DMS79 treated with DMSO at 0.1 percent for 48 hours (cell line): ENCODE measurements at places on chromosomes 1 and 21.

GRCh38 chr1:208238710-208239472 is 5.3 kb downstream of the PLXNA2 start:
- peak; percentile 58 for DNase-seq

DNA sequence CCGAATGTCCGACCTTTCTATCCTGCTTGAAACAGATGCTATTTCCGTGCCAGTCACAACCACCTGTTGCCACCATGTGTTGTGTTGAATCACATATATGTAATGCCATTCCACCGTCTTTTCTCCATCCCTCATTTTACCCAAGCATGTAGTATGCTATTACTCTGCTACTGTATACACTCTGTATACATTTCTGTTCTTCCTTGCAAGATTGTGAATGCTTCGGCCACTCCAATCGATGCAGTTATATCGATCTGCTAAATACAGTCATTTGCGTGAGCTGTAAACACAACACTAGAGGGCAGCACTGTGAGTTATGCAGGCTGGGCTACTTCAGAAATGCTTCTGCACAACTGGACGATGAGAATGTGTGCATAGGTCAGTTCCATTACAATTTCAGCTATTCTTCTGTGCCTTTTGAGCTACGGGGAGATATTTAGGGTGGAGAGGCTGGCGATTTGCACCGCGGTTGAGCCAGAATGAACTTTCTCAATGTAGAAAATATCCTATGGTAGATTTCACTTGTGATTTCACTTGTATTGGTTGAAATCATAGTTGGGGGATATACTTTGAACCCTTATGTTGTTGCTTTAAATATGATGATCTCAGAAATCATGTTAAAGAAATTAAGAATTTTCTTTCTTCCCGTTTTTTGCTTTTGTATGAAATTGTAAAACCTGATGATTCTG is 289.8 kb downstream of the NTNG1 start:
- no peak for DNase-seq

GRCh38 chr1:99986656-99987225 is 16.9 kb downstream of the SLC35A3 start:
- no peak for DNase-seq

DNA sequence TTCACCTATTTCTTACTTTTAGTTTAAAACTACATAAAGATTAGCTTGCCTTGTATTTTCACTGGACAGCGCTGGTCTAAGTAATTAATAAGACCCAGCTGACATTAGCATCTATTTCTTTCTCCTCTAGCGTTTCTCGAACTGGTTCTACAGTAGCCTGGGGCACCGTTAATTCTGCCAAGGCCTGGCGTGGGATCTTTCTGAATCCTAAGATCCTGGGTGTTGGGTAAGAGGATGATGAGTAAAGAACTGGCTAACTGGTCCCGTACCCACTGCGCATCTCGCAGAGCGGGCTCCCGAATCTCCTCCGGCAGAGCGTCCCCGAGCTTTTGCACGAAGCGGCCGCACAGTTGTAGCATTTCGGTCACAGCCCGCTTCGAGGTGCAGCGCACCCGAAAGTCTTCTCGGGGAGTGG is 309 bp downstream of the NSL1 start:
- DNase-seq, result no peak

- no peak for DNase-seq
These were observed 62.1 kb downstream of the ARID4B start for GRCh38 chr1:235265900-235266299.

GRCh38 chr1:107787299-107787698 is 177.7 kb downstream of the VAV3 start:
- peak; percentile 85 for DNase-seq
